ENCODE measurements at places on chromosomes 1 and 21.

DNA sequence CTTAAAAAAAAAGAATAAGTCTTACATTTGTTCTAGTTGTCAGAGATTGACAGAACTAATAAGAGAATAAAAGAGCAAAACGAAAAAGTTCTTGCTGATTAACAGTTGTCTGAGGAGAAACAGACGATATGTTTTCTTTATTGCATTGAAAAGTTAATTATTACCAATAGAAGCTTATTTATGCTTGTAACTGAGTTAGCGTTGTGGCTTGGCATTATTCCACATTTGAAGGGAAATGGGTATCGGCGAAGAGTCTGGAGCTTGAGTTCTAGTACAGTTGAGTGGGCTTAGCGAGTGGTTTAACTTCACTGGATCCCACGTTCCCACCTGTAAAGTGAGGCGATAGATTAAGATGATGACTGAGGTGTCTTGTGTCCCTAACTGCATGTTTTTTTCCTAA, 109.0 kb downstream of the SDCCAG8 start:
- DNase-seq, result no peak

- DNase-seq, result no peak
Observed at GRCh38 chr1:156551066-156551643, 21.2 kb downstream of the IQGAP3 start.

DNA sequence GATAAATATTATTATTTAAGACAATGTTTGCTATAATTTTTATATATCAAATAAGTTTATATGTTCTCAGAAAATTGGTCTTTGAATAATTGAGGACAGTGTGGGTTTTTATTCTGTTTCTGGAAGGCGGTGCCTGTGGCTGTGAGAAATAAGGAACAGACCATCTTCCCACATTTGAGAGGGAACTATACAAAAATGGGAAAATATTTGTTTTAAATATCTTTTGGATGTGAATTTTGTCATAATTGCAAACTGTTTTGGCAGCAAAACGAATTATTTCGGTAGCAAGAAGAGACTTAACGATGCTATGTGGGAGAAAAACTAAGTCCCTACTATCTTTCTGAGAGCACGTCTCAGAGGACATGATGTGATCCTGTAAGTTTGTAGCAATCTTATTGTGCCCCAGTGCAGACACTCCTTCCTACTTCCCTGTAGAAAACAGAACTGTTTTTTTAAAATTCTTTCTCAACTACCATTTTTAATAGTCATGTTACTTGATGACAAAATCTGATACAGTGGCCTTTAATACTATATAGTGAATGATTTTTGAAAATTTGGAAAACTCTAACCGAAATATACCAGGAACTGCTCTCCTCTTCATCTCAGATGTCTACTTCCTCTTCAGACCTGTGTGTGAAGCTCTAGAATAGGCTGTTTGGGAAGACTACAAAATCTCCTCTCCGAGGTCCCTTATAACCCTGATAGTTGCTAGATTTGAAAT, 25.4 kb downstream of the PTPRC start:
- no peak for DNase-seq

GRCh38 chr1:30810416-30811080, 53.0 kb upstream of the LAPTM5 start:
- no peak for DNase-seq

DNA sequence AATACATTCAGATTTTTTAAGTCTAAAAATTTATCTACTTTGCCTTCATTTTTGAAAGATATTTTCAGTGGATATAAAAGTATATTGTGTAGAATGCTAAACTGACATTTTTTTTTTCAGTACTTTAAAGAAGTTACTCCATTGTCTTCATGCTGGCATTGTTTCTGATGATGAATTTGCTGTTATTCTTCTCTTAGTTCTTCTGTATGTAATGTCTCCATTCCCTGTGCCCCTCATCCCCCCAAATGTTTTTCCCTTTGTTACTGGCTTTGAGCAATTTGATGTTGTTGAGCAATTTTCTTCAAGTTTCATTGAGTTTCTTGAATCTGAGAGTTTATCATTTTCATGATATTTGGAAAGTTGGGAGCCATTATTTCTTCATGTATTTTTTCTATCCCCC, 20.8 kb upstream of the VANGL1 start:
- no peak for DNase-seq

All from SK-N-DZ (cell line).